Activated naive CD4-positive, alpha-beta T cell treated with anti-CD3 and anti-CD28 coated beads for 36 hours (primary cell): ENCODE measurements at places on chromosomes 6 and 20. TPM values are rescaled to one million over a fixed set of nuclear protein-coding genes. Genes with fewer than 3 reads are reported as not detected.

DNA sequence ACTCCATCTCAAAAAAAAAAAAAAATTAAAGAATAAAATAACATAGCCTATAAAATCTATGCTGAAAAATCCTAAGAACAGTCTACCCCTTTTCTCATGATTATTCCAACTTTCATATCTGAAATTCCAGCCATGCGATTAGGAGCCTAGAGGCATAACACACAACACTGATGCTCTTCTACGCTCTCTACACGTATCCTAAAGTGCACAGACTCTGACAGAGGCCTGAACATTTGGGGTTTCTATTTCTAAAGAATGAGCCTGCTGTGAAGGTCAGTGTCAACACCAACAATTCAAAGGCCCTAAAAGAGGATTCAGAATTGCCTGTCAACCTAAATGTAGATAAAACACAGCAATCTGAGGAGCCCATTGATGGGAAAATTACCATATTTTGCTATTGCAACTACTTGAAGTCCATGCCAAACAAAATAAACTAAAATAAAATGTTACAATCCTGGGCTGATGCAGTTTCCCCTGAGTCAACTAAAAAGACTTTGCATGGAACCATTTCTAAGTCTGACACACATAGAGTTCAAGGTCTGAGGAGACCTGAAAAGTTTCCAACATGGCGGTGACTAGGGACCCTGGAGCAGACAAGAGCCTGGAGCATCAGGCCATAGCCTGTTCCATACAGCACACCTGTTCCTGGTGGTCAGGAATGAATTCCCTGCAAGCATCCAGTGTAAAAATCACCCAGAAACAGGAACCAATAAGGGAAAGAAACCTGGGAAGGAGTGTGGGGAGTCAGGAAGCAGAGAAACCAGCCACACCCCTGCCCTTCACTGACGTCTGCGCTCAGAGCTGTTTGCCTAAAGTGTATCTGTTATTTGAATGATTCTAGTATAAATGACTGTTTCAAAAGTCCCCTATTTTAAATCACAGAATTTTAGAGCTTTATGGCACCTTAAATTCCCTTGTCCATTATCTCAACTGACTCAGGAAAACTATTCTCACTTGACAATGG lies 11.8 kb downstream of the NINL start:
- DNase-seq, result no peak

ARMC2 gene
- 3.6 TPM for total RNA-seq

GRCh38 chr6:152129691-152130151 lies 322.2 kb downstream of the ESR1 start:
- no peak for DNase-seq

- no peak for DNase-seq
Measured at GRCh38 chr6:126716826-126717509, 377.1 kb downstream of the CENPW start.

MEP1A gene
- total RNA-seq, result not detected

DNA sequence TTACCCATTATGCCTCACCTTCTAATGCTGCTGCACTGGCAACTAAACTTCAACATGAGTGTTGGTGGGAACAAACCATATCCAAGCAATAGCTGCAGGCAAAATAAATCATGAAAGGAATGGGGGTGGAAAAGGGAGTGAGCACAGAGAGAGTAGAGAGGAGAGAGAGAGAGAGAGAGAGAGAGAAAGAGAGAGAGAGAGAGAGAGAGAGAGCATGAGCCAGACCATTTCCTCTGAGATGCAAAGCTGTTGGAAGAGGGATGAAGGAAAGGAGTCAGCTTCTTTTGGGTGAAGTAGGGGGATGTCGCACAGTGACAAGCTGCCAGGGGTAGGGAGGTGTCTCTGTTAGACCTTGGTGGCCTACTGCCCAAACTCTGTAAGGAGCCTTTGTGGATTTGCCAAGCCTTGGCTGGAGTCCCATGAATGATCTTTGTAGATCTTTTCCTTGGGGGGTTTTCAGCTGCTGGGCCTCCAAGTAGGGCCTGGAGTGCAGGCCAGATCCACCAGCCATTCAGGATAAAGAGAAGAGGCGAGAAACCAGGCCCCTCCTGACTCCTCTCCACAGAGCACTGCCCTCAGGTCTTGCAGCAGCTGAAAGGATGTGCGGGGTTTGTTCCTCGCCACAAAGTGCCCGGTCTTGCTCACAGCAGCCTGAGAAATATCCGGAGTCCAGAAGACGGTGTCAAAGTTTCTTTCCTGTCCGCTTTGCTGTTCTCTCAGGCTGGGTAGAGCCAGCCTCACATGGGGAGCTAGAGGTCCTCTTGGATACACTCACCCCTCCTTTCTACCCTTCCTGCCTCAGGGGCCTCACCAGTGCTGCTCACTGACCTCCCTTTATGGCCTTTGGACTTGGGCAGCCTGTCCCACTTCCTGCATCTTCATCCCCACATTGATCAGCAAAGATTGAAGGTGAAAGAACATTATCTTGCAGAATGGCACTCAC lies 17.8 kb downstream of the BTBD3 start:
- DNase-seq, result no peak

DHX16 gene
- total RNA-seq, result 27.7 TPM

GHRH gene
- not detected for total RNA-seq

PRSS16 gene
- 1.4 TPM for total RNA-seq

LPIN3 gene
- total RNA-seq, result 0.84 TPM

FILIP1 gene
- not detected for total RNA-seq

ENPP5 gene
- 0.24 TPM for total RNA-seq
